ENCODE measurements at places on chromosomes 7 and 10.

DNA sequence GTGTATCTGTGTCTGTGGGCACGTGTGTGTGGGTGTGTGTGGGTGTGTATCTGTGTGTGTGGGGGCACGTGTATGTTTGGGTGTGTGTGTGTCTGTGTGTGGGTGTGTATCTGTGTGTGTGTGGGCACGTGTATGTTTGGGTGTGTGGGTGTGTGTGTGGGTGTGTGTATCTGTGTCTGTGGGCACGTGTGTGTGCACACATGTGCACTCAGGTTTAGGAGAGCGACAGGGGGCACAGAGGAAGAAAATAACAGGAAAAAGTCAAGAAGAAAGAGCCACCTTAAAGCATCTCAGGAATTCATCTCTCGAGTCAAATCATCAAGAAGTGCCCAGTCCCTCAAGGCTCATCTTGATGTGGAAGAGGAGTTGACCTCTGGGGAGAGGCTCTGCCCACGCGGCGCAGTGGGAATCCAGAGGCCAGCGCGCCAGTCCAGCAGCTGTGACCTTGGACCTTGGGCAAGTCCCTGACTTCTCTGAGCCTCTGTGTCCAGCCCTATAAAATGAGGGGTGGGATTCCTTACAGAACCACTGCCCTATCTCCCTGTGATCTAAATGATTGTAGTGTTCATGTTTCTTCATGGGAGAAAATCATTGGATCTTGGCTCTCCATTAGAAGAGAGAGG, 147.8 kb downstream of the RGS10 start:
- no peak for DNase-seq

- DNase-seq: no peak
Measured at GRCh38 chr10:117053482-117053881, 48.5 kb upstream of the SHTN1 start.

- no peak for DNase-seq
Measured at GRCh38 chr10:111107846-111108245, 31.0 kb downstream of the ADRA2A start.

DNA sequence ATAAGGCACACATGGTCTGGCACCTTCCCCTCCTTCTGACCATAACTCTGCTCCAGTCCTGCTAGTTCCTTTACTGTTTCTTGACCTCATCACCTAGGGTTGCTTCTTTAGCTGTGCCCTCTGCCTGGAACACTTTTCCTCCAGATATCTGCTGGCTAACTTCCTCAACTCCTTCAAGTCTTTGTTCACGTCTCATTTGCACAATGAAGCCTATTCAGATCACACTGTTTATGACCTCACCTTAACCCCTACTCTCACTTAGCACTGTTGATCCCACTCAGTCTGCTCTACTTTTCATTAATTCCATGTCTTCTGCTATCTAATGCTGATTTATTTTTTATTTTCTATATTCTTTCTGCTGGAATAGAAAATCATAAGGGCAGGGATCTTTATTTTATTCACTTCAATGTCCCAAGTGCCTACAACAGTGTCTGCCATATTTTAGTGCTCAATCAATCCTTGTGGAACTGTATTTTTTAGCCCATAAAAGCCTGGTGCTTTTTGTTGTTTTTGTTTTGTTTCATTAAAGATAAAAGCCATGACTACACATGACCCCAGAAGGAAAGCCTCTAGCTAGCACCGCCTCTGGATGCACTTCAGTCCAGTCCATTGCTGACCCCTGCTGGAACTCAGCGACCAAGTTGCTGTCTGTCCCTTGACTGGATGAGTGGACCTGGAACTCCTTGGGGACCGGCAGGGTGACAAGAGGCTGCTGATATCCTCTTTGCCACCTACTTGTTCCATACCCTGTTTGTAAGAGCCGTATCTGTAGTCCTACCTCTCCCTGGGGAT, 12.3 kb downstream of the KLF14 start:
- no peak for DNase-seq

DNA sequence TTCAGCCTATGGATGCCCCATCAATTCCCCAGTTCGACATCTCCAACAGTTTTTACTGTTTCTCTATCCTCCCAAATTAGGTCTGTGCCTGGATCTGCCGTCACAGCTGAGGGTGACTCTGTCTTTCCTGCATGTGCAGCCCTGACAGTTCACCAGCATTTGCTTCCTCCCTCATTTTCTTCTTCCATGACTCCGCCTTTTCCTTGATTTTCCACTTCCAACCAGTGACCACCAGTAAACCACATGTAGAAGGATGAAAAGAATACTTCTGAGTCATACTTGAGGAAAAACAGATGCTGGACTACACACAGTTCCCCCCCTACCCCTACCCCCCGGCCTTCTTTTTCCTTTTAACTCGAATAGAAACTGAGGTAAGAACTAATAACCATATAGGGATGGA, 311.8 kb upstream of the POM121L12 start:
- DNase-seq: no peak

DNA sequence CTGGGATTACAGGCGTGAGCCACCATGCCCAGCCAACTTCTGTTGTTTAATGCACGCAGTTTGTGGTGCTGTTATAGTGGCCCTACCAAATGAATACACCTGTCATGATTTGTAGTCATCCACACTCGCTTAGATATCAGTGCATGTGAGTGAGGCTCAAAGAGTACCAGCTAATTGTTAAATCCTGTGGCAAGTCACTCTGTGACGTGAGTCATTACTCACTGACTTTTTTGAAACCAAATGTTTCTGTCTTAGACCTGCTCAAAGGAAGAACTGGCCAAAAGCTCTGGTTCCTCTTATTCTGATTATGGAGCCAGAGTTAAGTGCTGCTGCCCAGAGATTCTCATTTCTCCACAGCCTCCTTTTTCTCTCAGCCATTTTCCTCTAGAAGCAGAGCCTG, 109.4 kb downstream of the PRKAG2 start:
- no peak for DNase-seq

GRCh38 chr7:116953906-116954838, 871 bp downstream of the ST7 start:
- no peak for DNase-seq

DNA sequence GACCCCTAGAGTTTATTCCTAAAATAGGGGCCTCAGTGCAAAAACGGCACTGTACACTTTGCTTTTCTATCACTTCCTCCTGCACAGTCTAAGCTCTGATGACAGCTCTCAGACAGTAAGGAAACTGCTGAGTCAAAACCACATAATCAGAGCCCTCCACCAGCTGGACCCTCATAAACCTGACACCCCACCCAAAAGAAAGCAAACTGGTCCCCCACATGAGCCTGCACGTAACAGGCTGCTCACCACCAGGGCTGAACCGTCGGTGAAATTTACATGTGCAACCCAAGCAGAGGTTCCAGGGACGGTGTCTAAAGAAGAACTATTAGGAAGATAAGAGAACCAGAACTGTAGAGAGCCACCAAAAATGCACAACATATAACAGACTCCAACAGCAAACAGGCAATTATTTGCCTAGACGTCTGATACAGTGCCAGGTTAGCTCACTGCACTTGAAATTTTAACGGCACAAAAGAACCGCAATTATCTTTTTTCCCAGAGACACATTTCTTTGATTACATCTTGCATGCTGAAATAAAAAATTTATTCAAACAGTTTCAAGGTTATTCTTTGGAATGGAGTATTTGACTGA, 19.6 kb downstream of the SGMS1 start:
- DNase-seq: no peak

- DNase-seq: no peak
Measured at GRCh38 chr10:89035461-89035860, 44.9 kb downstream of the FAS start.

DNA sequence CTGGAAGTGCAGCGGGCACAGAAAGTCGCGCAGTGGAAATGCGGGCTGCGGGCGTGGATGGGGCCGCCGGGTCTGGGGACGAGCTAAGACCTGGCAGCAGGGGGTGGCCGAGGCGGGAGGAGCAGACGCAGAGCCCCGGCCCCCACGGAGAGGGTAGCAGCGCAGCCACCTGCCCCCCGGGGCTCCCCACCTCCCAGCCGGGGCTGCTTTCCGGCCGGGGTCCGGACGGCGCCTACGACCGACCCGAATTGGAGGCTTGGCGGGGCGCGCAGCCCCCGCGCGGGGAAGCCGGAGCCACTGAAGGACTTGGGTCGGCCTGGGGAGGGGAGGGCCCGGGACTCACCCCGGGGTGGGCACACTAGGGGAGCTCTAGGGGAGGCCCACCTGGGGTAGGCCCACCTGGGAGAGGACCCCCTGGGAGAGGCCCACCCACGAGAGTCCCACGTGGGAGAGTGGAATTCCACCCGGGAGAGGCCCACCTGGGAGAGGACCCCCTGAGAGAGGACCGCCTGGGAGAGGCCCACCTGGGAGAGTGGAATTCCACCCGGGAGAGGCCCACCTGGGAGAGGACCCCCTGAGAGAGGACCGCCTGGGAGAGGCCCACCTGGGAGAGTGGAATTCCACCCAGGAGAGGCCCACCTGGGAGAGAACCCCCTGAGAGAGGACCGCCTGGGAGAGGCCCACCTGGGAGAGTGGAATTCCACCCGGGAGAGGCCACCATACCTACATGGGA, 854 bp upstream of the CFAP46 start:
- no peak for DNase-seq

- DNase-seq: no peak
Measured at GRCh38 chr7:150631084-150631826, 930 bp downstream of the GIMAP6 start.

GRCh38 chr10:49277973-49278372, 21.0 kb upstream of the C10orf71 start:
- DNase-seq: no peak

- no peak for DNase-seq
Measured at GRCh38 chr7:42138691-42139090, 98.3 kb downstream of the GLI3 start.

GRCh38 chr7:20304366-20304765, 26.3 kb upstream of the ITGB8 start:
- DNase-seq: no peak

DNA sequence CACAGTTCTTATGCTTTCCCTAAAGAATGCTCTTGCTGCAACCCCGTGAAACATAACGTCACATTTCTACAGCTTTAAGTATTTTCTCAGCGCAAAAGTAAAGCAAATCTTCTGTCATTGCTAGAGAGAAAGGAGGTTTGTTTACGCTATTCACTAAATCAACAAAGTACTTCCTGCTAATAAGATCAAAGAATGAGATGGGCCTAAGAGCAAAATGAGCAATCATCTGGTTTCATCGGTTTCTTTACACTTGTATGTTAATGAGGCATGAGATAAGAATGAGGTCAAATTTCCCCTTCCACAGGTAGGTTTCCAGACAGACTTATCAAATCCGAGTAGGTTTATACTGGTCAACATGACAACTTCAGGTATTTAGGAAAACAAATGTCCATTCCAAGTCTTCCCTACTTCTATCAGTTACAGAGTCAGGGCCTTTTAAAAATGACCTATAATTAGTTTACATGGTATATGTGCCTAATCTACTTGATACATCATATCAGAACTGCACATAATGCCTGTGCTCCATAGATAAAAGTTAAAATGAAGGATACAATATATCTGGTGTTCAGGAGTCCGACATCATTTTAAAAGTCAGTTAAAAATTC, 8.4 kb downstream of the USP6NL start:
- no peak for DNase-seq

GRCh38 chr10:14429043-14429700, 98.4 kb upstream of the FRMD4A start:
- no peak for DNase-seq

DNA sequence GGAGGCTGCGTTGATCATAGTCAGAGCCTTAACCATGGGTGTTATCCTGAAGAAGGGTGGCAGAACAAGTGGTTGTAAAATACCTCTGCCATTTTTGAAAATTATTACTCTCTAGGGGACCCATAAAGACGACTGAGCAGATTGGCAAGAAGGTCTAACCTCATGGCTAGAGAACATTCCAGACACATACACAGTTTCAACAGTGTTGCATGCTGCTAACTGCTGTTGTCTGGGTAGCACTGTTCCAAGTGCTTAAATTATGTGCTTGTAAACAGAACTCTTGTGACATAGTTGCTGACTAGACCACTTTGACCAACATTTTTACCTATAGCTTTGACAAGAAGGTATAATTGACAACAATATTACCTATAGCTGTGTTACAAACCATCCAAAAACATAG, 46.1 kb upstream of the FOXP2 start:
- DNase-seq: no peak

- no peak for DNase-seq
Measured at GRCh38 chr7:128809363-128809762, 17.6 kb downstream of the CCDC136 start.

DNA sequence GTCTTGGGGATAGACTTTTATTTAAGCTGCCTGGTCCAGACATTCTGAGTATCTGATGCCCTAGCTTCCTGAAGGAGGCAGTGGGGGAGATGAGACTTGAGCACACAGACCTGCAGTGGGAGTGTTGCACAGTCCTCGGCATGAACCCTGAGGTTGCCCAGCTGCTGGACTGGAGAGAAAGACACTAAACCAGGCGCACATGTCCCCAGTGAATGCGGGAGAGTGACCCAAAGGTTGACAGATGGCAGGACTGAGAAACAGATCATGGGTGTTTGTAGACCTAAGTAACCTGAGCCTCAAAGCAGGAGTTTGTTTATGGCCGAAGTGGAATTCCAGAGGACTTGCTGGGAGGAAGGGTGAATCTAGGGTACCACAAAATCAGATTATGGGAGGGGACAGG, 15.7 kb upstream of the MSRB2 start:
- no peak for DNase-seq

DNA sequence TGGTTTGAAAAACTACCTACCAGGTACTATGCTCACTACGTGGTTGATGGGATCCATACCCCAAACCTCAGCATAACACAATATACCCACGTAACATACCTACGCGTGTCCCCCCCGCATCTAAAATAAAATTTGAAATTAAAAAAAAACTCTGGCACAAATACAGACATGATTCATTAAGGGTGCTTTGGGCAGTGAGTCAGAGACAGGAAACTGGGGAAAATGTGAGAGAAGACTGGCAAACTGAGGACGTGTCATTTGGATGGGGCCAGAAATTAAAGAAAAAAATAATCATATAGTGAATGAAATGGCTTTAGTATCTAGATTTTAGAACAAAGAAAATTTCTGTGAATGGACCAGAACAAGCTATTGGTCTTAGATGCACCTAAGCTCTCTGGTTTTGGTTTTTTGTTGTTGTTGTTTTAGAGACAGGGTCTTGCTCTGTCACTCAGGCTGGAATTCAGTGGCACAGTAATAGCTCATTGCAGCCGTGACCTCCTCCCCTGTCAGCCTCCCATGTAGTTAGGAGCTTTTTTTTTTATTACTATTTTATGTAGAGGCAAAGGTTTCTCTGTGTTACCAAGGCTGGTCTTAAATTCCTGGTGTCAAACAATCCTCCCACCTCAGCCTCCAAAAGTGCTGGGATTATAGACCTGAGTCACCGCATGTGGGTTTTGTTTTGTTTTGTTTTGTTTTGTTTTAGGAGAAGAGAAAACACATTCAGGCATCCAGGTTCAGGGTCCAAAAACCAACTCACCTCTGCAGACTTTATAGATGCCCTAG, 5.9 kb upstream of the PRSS58 start:
- no peak for DNase-seq

- DNase-seq: no peak
Measured at GRCh38 chr7:105060923-105061322, 46.9 kb downstream of the KMT2E start.
